ENCODE measurements at places on chromosomes 16 and 17. TPM values are rescaled to one million over a fixed set of nuclear protein-coding genes. Genes with fewer than 3 reads are reported as not detected.

Gene NMRAL1
- 55.0 TPM for total RNA-seq

Gene KDM6B
- 53.7 TPM for total RNA-seq

Gene SLFN14
- not detected for total RNA-seq

Gene RAB11FIP4
- 0.99 TPM for total RNA-seq

Gene DOC2B
- total RNA-seq = 0.10 TPM

Gene CBX2
- 9.9 TPM for total RNA-seq

Gene PTX4
- not detected for total RNA-seq

All from osteocyte (in vitro differentiated cells).